Fibroblast of villous mesenchyme (primary cell): ENCODE measurements at places on chromosomes 12 and 14. TPM values are rescaled to one million over a fixed set of nuclear protein-coding genes. Genes with fewer than 3 reads are reported as not detected.

CYP27B1 gene
- total RNA-seq, result 0.97 and 3.0 TPM in 2 replicates

AQP6 gene
- not detected in 2 replicates for total RNA-seq

NXPH4 gene
- 1.3 and 1.6 TPM in 2 replicates for total RNA-seq

MDM1 gene
- 13.0 and 13.5 TPM in 2 replicates for total RNA-seq

IL22 gene
- total RNA-seq, result not detected in 2 replicates

PLA2G1B gene
- total RNA-seq, result not detected in 2 replicates

AICDA gene
- not detected in 2 replicates for total RNA-seq

ARHGAP9 gene
- under 0.01 TPM in 2 replicates for total RNA-seq

RGS6 gene
- total RNA-seq, result not detected in 2 replicates

CTSG gene
- not detected in 2 replicates for total RNA-seq

CLEC9A gene
- total RNA-seq, result not detected in 2 replicates

P2RX7 gene
- total RNA-seq, result 0.43 and 0.64 TPM in 2 replicates

FKBP3 gene
- 22.2 and 30.7 TPM in 2 replicates for total RNA-seq

ST8SIA1 gene
- 0.43 and 1.3 TPM in 2 replicates for total RNA-seq

ERP27 gene
- not detected in 2 replicates for total RNA-seq

DPF3 gene
- total RNA-seq, result 6.8 and 10.4 TPM in 2 replicates

SIX6 gene
- total RNA-seq, result not detected in 2 replicates

CACNA2D4 gene
- 0.97 and 1.7 TPM in 2 replicates for total RNA-seq

MGP gene
- total RNA-seq, result 3.5 and 10.6 TPM in 2 replicates

PLXNC1 gene
- 0.86 and 0.97 TPM in 2 replicates for total RNA-seq

STRN3 gene
- 53.5 and 83.3 TPM in 2 replicates for total RNA-seq

FAM90A1 gene
- under 0.01 TPM in 1 of 2 replicates, not detected in the other for total RNA-seq

NEUROD4 gene
- total RNA-seq, result not detected in 2 replicates

KLRF2 gene
- total RNA-seq, result not detected in 2 replicates

FGF23 gene
- not detected in 2 replicates for total RNA-seq

MSRB3 gene
- total RNA-seq, result 89.2 and 111 TPM in 2 replicates

TOMM20L gene
- total RNA-seq, result not detected in 2 replicates

ART4 gene
- total RNA-seq, result under 0.01 TPM in 2 replicates

CPNE8 gene
- total RNA-seq, result 12.6 and 21.2 TPM in 2 replicates

AKAP3 gene
- 0.64 and 1.3 TPM in 2 replicates for total RNA-seq

WNT5B gene
- total RNA-seq, result 78.2 and 98.2 TPM in 2 replicates

TSPAN8 gene
- total RNA-seq, result 0.43 TPM in 1 of 2 replicates, not detected in the other

PAPLN gene
- total RNA-seq, result 1.6 and 4.3 TPM in 2 replicates

RERG gene
- under 0.01 and 0.64 TPM in 2 replicates for total RNA-seq

SRRM4 gene
- not detected in 2 replicates for total RNA-seq

CBLN3 gene
- 1.7 and 2.3 TPM in 2 replicates for total RNA-seq

TPH2 gene
- not detected in 2 replicates for total RNA-seq

OTX2 gene
- not detected in 2 replicates for total RNA-seq

KRT79 gene
- not detected in 2 replicates for total RNA-seq

KRT3 gene
- total RNA-seq, result not detected in 2 replicates

SLC25A47 gene
- total RNA-seq, result not detected in 2 replicates

C1QL4 gene
- under 0.01 TPM in 1 of 2 replicates, not detected in the other for total RNA-seq

EP400 gene
- 13.0 and 13.2 TPM in 2 replicates for total RNA-seq

RFLNA gene
- 1.9 and 5.6 TPM in 2 replicates for total RNA-seq

CYP46A1 gene
- total RNA-seq, result under 0.01 TPM in 2 replicates

LRRIQ1 gene
- total RNA-seq, result under 0.01 TPM in 2 replicates
